Thyroid gland (tissue), 4 donors: ENCODE measurements at places on chromosomes 11 and 22. TPM values are rescaled to one million over a fixed set of nuclear protein-coding genes. Genes with fewer than 3 reads are reported as not detected.

SLC22A6 gene
- not detected for total RNA-seq

DDTL gene
- total RNA-seq: not detected

C11orf21 gene
- 0.15 TPM for total RNA-seq

CHRM1 gene
- total RNA-seq: not detected

SAA1 gene
- total RNA-seq: 25.7 TPM

OR2D2 gene
- 0.54 TPM for total RNA-seq

OR52A1 gene
- total RNA-seq: not detected

CNGA4 gene
- 0.39 TPM for total RNA-seq
